ENCODE measurements at places on chromosomes 12 and 14. TPM values are rescaled to one million over a fixed set of nuclear protein-coding genes. Genes with fewer than 3 reads are reported as not detected.
A peak's percentile ranks its signal among the peaks of the same experiment; 100 is the strongest.

The GSG1 gene
- not detected for total RNA-seq

The RNASE7 gene
- total RNA-seq, result not detected

The VRTN gene
- total RNA-seq, result not detected

The TAMALIN gene
- 5.4 TPM for total RNA-seq

The TROAP gene
- 103 TPM for total RNA-seq

The P2RX2 gene
- total RNA-seq, result not detected

The ZFHX2 gene
- 2.8 TPM for total RNA-seq

The CCDC92 gene
- total RNA-seq, result 12.9 TPM

The AHNAK2 gene
- not detected for total RNA-seq

The SRGAP1 gene
- total RNA-seq, result 1.0 TPM

The NRDE2 gene
- total RNA-seq, result 49.6 TPM

The GPR65 gene
- total RNA-seq, result 20.4 TPM

The HHIPL1 gene
- total RNA-seq, result not detected

The FAM181A gene
- not detected for total RNA-seq

The GALNT16 gene
- total RNA-seq, result not detected

The LTBP2 gene
- total RNA-seq, result 0.55 TPM

The GSC gene
- not detected for total RNA-seq

The HOXC10 gene
- total RNA-seq, result not detected

The SMOC1 gene
- not detected for total RNA-seq

The GPR137C gene
- total RNA-seq, result 0.36 TPM

The CLEC4A gene
- 3.7 TPM for total RNA-seq

GRCh38 chr12:32877601-32878459, 18.7 kb downstream of the PKP2 start:
- no peak for DNase-seq

GRCh38 chr12:104486943-104487819, 30.4 kb downstream of the CHST11 start:
- no peak for DNase-seq

- DNase-seq, result no peak
Measured at GRCh38 chr12:72148709-72149108, 123.5 kb upstream of the TRHDE start.

DNA sequence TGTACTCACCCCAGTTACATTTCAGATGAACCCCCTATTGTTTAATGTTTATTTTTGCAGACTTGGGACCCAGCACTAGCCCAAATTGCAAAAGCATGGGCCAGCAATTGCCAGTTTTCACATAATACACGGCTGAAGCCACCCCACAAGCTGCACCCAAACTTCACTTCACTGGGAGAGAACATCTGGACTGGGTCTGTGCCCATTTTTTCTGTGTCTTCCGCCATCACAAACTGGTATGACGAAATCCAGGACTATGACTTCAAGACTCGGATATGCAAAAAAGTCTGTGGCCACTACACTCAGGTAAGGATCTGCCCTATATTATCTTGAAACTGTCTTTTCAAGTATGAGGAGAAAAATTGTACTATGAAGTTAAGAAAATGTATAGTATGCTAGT, 1.2 kb downstream of the GLIPR1 start:
- DNase-seq, result no peak

- DNase-seq, result peak; percentile 76
Measured at GRCh38 chr12:104177663-104178501, 37.7 kb upstream of the TXNRD1 start.

GRCh38 chr12:122422730-122423257, 325 bp upstream of the CLIP1 start:
- DNase-seq, result no peak

DNA sequence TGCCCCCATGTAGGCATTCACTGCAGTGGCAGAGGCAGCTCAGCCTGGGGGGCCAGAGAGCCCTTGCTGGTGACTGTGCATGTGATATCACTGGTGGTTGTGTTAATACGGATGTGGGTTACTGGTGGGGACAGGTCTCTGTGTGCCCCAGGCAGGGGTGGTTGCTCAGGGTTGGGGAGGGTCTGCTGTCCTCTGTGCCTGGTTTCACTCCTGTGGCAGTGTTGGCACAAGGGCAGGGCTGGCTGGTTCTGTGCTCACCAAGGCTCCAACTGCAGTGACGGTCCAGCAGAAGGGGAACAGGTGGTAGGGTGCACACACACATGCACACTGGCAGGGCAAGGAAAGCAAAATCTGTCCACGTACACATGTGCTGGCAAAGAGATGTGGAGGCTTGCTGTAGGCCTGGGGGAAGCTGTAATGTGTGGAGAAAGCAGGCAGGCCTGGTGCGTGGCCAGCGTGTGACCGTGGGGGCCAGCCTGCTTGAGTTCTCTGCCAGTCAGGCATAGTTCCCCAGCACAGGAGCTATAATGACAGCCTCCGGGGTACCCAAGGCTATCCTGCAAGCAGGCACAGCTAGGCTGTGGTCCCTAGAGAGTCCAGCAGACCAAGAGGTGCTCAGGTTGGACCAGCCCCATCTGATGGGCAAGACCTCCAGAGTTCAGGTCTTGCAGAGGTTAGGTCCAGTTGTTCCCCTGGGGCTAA, 254.6 kb downstream of the FBXL14 start:
- no peak for DNase-seq

GRCh38 chr12:98439981-98440581, 75.3 kb upstream of the TMPO start:
- DNase-seq, result no peak

GRCh38 chr12:70757830-70758493, 120.7 kb upstream of the PTPRB start:
- no peak for DNase-seq

DNA sequence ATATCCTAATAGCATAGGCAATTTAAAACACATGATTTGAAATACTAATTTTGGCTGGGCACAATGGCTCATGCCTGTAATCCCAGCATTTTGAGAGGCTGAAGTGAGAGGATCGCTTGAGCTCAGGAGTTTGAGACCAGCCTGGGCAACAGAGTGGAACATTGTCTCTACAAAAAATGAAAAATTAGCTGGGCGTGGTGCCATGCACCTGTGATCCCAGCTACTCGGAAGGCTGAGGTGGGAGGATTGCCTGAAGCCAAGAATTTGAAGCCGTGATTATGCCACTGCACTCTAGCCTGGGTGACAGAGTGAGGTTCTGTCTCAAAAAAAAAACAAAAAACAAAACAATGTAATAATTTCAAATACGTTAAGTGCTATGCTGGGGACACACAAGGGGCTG, 83.3 kb downstream of the SSPN start:
- DNase-seq, result no peak

DNA sequence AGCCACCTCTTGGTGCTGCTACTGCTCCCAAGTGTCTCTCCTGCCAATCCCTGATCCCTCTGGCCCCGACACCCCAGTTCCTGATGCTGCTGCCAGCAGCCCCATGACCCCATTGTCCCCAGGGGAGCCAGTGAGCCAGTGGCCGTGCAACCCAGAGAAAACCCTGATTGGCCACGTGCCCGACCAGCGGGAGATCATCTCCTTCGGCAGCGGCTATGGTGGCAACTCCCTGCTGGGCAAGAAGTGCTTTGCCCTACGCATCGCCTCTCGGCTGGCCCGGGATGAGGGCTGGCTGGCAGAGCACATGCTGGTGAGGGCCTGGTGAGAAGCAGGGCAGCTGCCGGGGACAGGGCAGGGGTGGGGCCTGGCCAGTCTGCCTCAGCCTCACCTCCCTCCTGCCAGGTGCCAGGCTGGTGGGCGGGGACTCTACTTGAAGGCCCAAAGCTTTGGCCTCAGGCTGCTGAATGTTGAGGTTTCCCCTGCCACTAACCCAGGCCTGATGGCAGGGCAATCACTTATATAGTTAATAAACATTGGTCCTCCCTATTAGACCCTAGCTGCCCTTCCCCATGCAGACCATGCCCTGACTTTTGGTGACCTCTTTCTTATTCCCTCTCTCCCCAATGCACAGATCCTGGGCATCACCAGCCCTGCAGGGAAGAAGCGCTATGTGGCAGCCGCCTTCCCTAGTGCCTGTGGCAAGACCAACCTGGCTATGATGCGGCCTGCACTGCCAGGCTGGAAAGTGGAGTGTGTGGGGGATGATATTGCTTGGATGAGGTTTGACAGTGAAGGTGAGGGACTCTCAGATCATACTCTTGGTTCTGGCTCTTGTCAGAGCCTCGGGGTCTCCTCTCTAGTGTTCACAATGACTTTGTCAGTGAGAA, 5.1 kb downstream of the PCK2 start:
- DNase-seq, result no peak

GRCh38 chr14:59897757-59898383, 22.1 kb upstream of the LRRC9 start:
- DNase-seq, result no peak

DNA sequence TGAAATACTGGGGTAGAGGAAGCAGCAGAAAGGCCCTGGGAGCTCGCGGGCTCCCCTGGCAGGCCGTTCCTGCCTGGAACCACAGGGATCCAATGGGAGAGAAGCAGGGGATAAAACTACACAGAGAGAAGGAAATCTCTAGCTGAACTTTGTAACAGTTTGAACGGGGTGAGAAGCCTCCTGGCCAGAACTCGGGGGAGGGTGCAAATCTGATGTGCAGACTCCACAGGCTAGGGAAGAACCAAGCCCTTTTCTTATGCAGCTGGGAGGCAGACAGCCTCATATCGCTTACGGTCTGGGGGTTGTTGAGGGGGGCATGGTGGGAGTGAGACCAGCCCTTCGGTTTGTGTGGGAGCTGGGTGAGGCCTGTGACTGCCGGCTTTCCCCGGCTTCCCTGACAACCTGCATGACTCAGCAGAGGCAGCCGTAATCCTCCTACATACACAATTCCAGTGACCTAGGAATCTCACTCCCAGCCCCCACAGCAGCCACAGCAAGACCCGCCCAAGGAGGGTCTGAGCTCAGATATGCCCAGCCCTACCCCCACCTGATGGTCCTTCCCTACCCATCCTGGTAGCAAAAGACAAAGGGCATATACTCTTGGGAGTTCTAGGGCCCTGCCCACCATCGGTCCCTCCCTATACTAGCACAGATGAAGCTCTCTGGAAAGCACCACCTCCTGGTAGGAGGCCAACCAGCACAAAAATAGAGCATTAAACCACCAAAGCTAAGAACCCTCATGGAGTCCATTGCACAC, 143.0 kb downstream of the TMTC1 start:
- no peak for DNase-seq

DNA sequence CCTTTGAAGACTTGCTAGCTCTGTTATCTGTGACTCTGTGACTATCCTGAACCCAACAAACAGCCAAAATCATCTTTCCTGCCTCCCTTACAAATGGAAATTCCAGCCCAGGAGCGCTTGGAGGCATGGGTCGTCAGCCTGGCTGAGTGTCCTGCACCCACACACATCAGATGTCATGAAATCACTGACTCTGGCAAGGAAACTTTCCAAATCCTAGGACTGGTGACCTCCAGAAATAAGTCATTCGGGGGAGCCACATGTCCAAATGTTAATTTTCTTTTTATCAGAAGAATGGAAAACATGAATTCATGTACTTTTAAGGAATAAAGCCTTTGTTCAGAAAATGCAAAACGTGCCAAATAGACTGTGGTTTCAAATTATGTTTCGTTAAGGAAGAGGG, 96.3 kb upstream of the EVL start:
- DNase-seq, result no peak

- no peak for DNase-seq
Measured at GRCh38 chr14:103916636-103917262, 11.5 kb upstream of the TDRD9 start.

GRCh38 chr14:67571991-67572323, 28.1 kb downstream of the PIGH start:
- DNase-seq, result peak; percentile 55

DNA sequence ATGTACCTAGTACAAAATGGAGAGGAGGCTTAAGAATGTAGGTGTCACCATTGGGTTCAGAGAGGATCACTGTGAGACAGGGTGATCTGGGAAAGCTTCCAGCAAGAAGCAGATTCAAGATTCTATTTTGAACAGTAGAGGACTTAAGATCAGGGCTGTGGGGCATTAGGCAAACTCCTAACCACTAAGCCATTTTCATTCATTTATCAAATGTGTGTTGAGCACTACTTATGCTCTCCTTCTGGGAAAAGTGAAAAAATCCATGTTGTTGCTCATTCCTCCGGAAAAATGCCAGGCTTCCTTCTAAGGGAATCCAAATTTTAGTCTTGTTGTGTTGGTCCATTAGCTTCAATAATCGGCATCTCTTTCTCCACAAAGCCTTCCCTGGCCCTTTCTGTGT, 163.4 kb downstream of the NUAK1 start:
- DNase-seq, result no peak

DNA sequence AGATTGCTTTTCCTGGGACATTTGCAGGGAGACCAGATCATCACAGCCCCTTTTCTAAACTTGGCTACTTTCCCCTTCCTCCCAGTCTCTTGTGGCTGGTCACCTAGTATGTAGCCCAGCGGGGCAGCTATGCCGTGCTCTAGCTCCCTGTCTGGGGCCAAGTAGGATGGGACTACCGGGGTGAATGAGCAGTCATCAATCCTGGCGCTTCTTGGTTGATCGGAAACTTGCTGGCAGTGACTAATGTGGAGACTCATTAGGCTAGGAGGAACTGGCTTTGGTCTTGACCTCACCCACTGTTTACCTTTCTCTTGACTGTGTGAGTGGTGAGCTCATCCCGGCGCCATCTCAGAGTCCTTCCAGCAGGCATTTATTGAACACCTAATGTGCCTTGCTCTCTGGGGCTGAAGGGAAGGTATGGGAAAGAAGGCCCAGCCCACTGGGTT, 15.9 kb downstream of the PLEKHG3 start:
- DNase-seq, result peak; percentile 58

DNA sequence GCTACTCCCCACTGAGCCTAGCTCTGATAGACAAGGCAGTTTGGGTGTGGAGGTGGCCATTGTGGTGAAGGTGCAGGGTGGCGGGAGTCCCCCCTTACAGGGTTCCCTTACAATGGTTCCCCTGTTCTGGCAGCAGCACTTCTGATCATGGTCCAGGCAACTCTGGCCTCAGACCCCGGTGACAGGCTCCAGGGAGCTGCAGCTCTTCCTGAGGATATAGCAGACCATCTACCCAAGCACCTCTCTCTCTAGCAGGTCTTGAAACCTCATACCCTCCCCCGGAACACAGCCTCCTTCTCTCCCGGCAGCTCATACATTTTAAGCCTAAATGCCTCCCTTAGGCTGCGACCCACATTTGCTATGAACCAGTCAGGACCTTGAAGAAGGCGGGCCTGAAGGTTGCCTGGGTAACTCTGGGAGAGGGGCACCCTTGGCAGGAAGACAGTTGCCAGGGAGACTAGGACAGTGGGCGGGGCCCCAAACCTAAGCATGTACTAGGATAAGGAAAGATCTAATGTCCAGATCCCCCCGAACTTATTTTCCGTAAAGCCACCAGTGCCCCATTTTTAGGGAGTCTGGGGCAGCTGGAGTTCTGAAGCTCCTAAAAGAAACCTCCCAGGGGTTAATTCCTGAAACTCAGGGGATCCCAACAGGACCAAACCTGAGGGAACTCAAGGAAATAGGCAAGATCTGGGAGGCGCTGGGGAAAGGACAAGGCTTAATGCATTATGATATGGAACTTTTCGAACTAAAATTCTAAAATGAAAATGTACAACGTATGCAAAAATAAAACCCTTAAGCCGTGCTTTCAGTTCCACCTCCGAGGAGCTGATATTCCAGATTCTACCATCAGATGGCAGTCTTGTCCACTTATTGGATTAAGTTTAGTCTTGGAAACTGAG, 4.5 kb upstream of the GDF11 start:
- peak; percentile 75 for DNase-seq

GRCh38 chr12:1933342-1934051, 15.0 kb upstream of the CACNA2D4 start:
- no peak for DNase-seq

- DNase-seq, result no peak
Measured at GRCh38 chr12:102793921-102794320, 123.1 kb downstream of the PAH start.

- no peak for DNase-seq
Measured at GRCh38 chr14:20988717-20989470, 886 bp upstream of the METTL17 start.

- DNase-seq, result no peak
Measured at GRCh38 chr12:14327711-14328110, 37.8 kb upstream of the ATF7IP start.

GRCh38 chr12:113237748-113238147, 16.5 kb downstream of the TPCN1 start:
- DNase-seq, result no peak

Measured in natural killer cell treated with Interleukin-12 subunit alpha and Interleukin-12 subunit beta and Interleukin-15 and Interleukin-18, amount 100 ng/mL, for 72 hours (primary cell).